Suppressor macrophage treated with lipopolysaccharide for 1 hour (primary cell): ENCODE measurements at places on chromosomes 16 and 17.

DNA sequence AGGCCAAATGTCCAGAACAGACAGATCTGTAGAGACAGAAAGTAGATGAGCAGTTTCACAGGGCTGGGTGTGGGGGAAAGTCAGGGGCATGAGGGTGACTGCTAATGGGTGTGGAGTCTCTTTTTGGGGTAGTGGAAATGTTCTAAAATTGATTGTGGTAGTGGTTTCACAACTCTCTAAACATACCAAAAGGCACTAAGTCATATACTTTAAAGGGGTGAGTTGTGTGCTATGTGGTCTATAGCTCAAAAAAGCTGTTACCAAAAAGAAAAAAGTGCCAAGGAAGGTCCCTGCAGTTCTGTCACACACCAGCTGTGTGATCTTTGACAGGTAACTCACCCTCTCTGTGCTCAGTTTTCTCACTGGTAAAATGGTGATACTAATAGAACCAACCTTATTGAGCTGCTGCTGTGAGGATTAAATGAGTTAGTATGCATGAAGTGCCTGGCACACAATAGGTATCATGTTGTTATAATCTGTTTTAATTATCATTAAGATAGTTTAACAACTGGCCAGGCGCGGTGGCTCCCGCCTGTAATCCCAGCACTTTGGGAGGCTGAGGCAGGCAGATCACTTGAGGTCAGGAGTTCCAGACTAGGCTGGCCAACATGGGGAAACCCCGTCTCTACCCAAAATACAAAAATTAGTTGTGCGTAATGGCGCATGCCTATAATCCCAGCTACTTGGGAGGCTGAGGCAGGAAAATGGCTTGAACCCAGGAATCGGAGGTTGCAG, 10.3 kb downstream of the ITGAX start:
- DNase-seq: no peak

DNA sequence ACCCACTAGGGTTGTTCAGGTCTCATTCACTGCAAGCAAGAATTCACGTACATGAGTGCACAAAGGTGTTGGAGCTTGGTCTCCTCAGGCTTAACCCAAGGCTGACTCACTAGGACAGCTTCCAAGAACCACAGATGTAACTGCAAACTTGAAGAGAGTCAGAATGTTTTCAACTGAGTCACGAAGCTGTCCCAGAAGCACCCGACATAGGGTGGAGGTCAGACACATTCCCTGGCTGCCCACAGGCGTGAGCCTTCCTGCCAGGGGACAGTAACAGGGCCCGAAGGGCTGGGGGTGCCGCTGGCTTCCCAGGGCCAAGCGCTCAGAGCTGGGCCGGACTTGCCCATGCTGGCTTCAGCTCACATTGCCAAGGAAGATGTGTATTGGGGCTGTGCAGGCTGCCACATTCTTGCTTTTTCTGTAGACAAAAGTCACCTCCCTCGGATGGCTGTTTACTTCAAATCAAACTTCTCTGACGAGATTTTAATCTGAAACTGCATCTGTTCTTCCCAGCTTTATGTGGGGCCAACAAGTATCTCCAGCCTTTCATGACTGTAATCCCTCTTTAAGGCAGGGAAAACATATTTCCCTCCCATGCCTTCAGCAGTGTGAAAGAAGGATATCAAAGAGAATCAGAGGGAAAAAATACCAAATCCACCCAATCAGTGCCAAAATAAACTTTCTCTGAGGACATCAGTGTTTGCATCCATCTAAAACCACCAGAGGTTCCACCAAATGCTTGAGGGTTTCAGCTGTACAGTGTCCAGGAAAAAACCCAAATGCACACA, 14.3 kb downstream of the CMTM3 start:
- DNase-seq: no peak

DNA sequence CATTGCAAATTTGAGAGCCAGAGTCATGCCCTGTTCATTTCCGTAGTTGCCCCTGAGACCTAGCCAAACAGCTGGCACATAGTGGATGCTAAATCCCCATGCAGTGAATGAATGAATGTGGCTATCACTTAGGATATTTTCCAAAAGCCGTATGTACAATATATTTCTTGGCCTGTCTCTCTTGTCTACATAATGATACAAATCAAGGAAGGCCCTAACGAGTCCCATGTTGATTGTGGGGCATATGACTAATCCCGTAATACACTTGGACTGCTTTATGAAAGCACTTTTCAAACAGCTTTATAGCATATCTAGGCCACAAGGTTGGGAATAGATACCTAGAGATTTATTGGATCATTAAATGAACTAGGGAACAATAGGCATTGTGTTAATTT, 478.0 kb downstream of the SLC39A11 start:
- DNase-seq: no peak

GRCh38 chr16:1784977-1785845, 2.5 kb downstream of the NUBP2 start:
- no peak for DNase-seq

DNA sequence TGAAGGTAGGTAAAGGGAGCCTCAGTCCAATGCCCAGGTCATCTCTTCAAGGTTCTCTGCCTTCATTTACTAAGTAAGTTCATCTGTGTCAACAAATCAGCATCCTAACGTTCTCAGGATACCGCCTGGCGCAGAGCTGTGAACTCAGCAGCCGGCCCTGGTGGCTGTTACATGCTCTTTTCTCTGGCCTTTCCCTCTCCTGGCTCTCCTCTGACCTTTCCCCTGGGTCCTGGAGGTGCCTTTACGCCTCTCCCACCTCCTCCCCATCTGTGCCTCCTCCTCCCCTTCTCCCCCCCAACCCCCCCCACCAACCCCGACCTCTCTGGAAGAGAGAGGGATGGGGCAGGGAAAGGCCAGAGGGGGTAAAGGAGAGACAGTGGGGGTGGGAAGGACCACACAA, 19.5 kb downstream of the COTL1 start:
- DNase-seq: no peak

DNA sequence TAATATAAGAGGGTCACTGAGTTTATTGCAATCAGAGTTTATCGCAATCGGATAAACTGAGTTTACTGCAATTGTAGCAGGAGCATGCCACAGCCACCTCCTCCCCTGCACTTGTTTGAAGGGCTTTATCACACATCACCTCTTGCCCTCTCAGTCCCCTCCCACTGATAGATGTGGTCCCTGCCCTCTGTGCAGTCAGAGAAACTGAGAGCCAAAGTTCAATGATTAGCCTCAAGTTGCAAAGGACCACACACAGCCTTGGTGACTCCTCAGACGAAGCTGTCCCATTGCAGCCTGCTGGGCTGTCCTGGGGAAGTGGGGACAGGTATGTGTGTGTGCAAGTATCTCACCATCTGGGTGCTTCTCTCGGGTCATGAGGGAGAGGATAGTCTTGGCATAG, 13.6 kb downstream of the ACLY start:
- DNase-seq: no peak

DNA sequence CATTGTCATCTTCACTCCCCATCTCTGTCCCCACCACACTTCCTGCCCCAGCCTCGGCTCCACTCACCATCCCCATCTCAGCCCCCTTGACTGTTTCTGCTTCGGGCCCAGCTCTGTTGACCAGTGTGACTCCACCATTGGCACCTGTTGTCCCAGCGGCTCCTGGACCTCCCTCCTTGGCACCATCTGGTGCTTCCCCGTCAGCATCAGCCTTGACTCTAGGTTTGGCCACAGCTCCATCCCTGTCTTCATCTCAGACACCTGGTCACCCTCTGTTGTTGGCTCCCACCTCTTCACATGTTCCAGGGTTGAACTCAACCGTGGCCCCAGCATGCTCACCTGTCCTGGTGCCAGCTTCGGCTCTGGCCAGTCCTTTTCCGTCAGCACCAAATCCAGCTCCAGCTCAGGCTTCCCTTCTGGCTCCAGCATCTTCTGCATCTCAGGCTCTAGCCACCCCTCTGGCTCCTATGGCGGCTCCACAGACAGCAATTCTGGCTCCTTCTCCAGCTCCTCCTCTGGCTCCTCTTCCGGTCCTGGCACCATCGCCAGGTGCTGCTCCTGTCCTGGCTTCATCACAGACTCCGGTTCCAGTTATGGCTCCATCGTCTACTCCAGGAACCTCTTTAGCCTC, 24.4 kb upstream of the PHKG2 start:
- no peak for DNase-seq

DNA sequence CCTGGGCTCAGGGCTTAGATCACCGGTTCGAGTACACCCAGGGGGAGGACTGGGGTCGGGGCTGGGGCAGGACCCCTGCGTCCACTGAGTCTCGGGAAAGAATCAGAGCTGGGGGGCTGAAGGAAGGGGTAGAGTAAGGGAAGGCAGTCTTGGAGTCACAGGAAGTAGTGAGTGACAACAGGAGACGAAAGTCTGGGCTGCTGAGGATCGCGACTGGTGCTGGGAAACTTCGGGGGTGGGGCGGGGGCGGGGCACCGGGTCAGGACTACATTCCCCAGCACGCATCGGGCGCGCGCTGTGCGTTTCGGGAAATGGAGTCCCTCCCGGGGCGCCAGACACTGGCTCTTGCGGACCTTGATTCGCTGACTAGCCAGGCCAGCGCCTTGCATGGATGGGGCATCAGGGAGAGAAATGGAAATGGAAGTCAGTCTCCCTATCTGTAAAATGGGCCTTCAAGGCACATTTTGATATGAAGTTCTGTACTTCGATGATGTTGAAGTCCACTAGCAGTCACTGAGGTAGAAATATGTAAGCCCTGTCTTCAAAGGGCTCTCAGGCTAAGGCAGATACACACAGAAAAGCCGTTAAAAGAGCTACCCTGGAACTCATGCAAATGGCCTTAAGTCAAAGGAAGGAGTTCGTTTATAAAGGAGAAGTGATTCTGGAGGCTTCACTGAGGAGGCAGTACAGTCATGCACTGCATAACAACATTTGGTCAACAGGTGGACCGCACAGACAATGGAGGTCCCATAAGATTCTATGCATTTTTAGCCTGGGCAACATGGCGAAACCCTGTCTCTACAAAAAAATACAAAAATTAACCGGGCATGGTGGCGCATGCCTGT, 697 bp downstream of the CTF1 start:
- DNase-seq: peak; percentile 88

- DNase-seq: peak; percentile 40
Observed at GRCh38 chr16:57069635-57070370, 22.6 kb upstream of the CPNE2 start.

- no peak for DNase-seq
Observed at GRCh38 chr17:17350491-17351355, 47.5 kb downstream of the NT5M start.

DNA sequence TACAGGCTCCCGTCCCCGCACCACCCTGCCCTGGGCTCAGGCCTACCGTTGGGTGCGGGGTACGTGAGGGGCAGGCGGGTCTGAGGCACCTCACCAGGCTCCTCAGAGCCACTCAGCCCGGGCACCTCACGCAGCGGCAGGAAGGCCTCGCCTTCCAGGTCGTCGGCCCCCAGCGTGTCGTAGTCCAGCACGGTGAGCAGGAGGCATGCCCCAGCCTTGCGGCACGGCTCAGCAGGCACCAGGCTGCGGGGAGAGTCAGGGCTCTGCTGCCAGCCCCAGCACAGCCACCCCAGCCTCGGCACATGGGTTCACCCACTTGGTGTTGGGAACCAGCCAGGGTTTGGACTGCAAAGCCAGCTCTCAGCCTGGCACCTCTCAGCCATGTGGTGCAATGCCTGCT, 15.5 kb downstream of the UNC13D start:
- DNase-seq: no peak

DNA sequence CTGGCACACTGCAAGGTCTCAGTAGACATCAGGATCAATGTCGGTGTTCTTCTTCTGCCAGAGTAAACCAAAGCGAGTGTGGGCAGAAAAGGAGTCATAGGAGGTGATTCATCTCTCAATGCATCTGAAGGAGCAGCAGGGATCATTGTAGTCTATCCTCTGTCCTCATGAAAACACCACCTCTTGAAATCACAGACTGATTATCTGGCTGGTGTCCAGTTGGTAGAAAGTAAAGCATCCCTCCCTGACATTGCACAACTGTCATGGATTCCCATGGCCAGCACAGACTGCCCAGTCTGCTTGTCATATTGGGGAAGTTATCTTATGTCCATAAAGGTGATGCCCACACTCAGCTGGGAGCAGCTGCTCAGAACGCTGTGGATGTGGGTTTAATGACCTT, 74.1 kb downstream of the ABCC12 start:
- no peak for DNase-seq

GRCh38 chr16:69049146-69049545, 56.3 kb upstream of the HAS3 start:
- no peak for DNase-seq

DNA sequence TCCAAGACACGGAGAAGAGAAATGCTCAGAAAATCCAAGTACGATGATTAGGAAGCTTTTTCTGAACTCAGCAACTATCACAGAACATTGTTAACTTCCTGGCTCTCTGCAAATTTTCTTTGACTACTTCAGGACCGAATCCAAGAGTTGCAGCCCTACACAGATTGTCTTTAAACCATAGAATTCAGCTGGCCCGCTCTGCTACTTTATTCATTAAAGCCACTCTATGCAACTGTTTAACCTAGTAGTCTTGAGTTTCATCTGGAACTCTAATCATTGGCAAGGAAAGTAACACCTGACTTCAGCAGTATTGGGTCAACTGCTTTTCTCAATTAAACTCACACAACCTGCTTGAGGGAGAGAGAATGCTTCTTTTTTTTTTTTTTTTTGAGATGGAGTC, 210.1 kb downstream of the SLC39A11 start:
- DNase-seq: no peak

DNA sequence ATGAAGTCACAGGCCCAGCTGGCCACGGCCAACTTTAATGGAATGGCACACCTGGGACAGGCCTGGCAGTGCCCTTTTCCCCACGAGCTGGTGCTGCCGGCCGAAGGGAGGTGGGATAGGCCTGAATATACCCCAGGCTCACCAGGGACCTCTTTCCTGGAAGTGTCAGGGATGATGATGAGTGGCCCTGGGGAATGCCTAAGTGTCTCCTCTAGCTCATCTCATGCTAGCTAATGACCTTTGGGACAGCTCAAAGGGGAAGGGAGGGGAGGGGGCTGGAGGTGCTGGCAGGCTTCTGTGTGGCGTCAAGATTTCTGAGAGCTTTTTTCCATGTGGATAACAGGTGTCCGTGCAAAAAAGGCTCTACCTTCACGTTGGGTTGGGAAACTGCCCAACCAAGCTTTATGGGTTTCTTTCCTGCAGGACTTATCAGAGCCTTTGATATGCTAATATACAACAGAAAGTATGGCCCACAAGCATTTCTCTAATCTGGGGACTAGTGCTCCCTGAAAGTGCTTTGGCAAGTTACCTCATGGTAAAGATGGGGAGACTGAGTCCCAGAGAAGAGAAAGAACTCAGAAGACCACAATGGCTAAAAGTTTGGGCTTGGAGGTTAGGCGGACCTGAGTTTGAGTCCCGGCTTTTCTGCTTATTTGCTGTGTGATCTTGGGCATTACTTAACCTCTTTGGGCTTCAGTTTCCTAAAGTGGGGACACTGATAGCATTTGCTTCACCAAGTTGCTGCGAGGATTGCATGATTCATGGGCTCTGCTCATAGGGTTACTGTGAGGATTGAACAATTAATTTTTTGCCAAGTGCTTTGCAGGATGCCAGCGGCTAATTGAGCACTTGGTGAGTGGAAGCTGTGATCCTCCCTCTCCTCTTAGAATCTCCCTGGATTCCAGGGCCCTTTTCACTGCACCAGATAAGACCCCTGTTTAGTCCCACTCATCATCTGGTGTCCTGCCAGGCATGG, 14.0 kb downstream of the ADGRG1 start:
- no peak for DNase-seq
